ENCODE measurements at places on chromosomes 1 and 21. TPM values are rescaled to one million over a fixed set of nuclear protein-coding genes. Genes with fewer than 3 reads are reported as not detected.
A peak's percentile ranks its signal among the peaks of the same experiment; 100 is the strongest.

The SMG5 gene
- 36.7 TPM for total RNA-seq

The RORC gene
- 0.27 TPM for total RNA-seq

The GBP5 gene
- 1.4 TPM for total RNA-seq

The ITLN1 gene
- total RNA-seq: 0.66 TPM

The SLFNL1 gene
- total RNA-seq: 0.36 TPM

The LCE1D gene
- not detected for total RNA-seq

The KAZN gene
- total RNA-seq: 5.7 TPM

The FAM89A gene
- 9.9 TPM for total RNA-seq

The GSTM5 gene
- total RNA-seq: 3.2 TPM

The C21orf58 gene
- 1.5 TPM for total RNA-seq

The RSPO1 gene
- total RNA-seq: 0.71 TPM

The TLCD4 gene
- total RNA-seq: 12.1 TPM

The FCN3 gene
- total RNA-seq: 4.5 TPM

The TAF1A gene
- 3.6 TPM for total RNA-seq

The TRIM62 gene
- 3.9 TPM for total RNA-seq

The SELL gene
- total RNA-seq: 0.82 TPM

The TFF2 gene
- not detected for total RNA-seq

The DMBX1 gene
- not detected for total RNA-seq

The MTARC1 gene
- 11.2 TPM for total RNA-seq

The AKNAD1 gene
- total RNA-seq: not detected

DNA sequence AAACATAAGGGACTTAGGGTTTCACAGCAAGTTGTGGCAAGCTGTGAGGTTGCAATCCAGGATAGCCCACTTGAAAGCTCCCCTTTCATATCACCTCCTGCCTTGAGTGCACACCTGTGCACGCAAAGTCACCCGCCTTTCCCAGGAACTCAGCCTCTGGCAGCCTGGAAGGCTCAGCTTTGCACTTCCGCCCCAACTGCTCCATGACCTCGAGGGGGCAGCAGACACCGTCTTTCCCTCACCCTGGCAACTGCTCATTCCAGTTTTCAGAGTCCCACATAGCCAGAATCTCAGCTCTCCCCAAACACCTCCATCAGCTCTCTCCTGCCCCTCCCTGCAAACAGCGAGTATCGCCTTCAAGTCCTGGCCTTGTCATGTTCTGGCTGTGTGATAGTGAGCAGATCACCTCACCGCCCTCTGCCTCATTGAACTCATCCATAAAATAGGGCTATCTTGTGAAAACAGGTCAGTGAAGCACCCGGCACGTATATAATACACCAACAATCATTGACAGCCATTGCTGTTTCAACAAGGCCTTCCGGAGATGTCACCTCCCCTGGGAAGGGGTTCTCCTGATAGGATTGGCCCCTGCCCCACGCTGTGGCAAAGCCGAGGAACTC, 32.2 kb upstream of the EPB41 start:
- peak; percentile 93 for DNase-seq

DNA sequence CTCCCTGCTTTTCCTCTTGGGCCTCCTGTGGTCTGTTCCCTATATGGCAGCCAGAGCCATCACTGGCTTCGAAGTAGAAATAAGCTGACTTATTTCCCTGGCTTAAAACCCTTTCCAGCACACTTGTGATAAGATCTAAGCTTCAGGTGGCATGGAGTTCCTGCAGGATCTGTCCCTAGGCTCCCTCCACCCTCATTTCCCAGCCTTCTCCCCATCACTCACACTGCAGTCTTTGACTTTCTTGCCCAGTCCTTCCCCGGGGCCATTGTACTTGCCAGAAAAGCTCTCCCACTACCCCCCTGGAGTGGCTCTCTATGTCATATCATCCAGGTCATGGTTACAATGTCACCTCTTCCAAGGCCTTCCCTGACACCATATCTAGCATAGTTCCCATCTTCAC, 55.8 kb downstream of the KCNJ6 start:
- DNase-seq: no peak

DNA sequence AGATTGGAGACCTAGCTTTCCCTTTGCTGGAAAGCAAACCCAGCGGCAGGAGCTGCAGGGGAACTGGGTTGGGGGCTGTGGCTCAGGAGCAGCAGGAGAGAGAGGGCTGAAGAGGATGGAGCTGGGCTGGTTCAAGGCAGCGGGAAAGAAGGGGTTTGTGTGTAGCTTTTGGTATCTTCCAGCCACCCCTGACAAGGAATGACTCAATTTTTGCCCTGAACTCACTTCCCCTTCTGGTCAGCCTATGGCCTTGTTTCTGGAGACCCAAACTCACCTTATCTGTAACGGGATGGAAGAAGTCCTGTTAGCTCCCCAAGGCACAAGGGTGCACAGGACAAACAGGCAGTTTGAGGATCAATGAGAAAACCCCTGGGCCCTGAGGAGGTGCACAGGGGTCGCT, 13.1 kb downstream of the C1orf115 start:
- DNase-seq: no peak

GRCh38 chr1:158391099-158391498, 8.2 kb downstream of the OR10T2 start:
- no peak for DNase-seq

DNA sequence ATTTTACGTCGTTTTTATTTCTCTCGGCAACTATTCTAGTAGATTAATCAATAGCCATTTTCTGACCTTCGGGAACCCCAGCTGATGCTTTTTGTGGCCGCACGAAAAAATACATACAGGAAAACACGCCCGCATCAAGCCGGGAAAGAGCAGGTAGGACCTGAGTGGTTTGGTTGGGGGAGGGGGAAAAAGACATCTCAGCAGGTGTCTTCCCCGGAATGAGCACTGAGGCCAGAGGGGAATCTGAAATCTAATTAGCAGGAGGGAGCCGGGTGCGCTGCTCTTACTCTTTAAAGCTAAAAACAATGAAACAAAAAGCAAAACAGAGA, 618 bp upstream of the FOXD3 start:
- DNase-seq: no peak

DNA sequence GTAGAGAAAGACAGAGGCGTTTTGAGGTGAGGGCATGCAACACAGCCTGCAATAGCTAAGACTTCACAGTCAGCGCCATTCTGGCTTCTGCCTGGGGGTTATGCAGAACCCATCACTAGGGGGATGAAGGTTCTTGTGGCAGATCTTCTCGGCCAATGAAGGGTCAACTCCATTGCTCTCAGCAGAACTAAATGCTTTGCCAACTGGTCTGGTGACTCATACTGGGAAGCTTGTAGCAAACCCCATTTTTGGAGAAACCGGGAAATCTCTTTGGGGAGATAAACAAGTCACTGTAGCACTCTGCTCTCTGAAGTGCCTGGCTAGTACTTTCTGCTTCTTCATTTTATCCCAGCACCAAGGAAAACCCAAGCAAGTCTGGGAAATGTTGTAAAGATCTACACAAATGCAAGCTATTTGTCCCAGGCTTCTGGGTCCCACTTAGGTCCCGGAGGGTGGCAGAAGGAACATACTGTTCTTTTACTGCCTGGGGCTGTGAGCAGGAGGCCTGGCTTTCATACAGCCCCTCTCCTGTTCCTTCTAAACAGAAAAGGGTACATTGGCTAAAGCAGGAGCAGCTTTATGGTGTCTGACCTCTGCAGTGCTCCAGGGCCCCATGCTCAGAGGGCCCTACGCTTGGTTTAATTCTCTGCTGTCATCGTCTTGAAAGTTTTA, 28.8 kb downstream of the SHISA4 start:
- DNase-seq: peak; percentile 86

GRCh38 chr1:220290140-220290761, 18.0 kb upstream of the RAB3GAP2 start:
- DNase-seq: no peak

DNA sequence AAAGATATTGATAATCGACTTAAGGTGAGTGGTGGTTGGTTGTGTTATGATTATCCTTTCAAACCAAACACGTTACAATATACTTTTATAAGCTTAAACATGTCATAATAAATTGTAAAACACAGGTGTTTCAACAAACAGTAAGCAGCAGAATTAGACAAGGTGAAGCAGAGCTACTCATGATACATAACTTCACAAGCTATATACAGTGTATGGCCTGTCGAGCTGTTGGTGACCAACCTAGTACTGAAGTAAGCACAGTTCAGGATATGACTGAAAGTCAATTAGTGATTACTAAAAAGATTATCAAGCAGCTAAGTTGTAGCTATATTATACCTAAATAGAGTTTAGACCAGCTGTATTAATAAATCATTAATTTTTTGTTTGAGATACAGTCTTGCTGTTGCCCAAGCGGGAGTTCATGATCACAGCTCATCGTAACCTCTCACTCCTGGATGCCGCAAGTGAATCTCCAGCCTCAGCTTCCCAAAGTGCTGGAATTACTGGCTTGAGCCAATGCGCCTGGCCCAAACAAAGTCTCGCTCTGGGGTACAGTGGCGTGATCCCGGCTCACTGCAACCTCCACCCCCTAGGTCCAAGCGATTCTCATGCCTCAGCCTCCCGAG, 148.1 kb downstream of the EIF4G3 start:
- no peak for DNase-seq

DNA sequence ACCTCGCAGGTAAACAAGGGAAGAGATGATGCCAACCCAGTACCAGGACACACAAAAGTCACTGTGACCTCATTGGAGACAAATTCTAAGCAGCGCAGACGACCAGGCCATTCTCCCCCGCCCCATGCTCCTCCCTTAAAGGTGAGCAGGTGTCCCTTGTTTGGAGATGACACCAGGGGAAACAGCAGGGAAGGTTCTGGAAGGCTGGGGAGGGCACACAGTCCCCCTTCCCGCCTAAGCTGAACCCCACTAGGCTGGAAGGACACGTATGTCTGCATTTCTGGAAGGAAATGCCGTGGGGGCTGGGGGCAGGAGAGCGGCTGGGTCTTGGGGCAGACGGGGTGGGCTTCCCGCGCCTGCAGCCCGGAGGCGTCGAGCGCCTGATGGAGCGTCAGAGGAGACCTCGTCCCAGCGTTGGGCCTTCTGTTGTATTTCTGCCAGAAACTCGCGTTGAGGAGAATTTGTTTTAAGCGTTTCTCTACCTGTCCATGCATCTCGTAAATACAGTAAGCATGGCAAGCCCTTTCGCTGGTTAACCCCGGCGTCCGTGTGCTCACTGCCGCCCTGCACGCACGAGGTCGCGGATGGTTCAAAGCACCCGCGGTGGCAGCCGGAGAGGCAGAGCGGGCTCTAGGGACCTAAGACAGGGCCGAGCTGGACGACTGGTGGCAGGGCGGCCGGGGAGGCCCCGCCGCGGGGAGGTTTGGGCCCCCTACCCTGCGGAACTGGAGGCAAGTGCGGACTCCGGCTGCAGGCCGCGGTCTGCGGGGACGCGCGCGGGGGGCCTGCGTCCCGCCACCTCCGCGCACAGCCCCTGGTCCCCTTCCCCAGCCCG, 1.2 kb upstream of the LHX4 start:
- peak; percentile 56 for DNase-seq

GRCh38 chr1:99745684-99746083, 20.8 kb downstream of the FRRS1 start:
- no peak for DNase-seq

DNA sequence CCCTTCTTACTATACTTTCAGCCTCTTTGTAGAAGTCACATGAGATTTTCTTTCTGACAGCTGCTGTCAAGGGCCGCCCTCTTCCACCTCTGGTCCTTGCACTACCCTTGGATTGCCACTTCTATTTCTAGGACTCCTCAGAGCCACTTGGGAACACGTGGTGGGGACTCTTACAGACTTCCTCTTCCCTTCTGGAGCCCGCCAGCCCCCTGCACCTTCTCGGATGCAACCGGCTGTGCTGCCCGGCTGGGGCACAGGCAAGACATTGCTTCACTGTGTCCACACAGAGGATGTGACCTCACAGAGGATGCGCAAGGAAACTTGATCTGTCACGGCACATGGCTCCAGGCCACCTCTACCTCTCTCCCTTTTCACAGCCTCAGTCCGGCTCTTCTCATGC, 2.4 kb upstream of the IKBKE start:
- peak; percentile 83 for DNase-seq

GRCh38 chr1:200154069-200154767, 126.7 kb downstream of the NR5A2 start:
- no peak for DNase-seq

GRCh38 chr1:110872745-110873720, at the start of gene CD53:
Gene CD53 (plus strand): TSS chr1:110873148. CDS start chr1:110891409, 18,261 bp downstream.
- DNase-seq: no peak

- DNase-seq: no peak
These were observed 1.4 kb downstream of the RWDD2B start for GRCh38 chr21:29017639-29018237.

DNA sequence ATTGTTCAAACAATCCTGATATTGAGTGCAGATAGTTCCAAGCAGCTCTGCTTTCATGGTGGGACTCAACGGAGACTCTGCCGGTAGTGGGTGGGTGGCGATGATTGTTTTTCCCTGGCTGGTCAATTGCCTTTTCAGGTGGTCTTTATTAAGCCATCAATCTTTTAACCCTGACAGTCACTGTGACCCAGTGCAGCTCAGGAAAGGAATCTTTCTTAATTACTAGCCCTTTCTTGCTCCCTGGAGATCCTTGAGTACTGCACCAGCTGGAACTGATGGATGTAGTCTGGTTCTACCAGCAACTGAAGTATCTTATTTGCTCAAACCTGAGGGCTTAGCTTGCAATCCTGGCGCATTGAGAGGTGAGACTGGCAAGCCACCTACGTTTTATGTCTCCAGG, 196.4 kb downstream of the PLPP3 start:
- no peak for DNase-seq

GRCh38 chr1:36380143-36380619, 5.5 kb downstream of the STK40 start:
- no peak for DNase-seq

GRCh38 chr1:183842795-183843144, 37.9 kb downstream of the RGL1 start:
- DNase-seq: no peak

- no peak for DNase-seq
These were observed 47.8 kb downstream of the VCAM1 start for GRCh38 chr1:100767176-100767890.

DNA sequence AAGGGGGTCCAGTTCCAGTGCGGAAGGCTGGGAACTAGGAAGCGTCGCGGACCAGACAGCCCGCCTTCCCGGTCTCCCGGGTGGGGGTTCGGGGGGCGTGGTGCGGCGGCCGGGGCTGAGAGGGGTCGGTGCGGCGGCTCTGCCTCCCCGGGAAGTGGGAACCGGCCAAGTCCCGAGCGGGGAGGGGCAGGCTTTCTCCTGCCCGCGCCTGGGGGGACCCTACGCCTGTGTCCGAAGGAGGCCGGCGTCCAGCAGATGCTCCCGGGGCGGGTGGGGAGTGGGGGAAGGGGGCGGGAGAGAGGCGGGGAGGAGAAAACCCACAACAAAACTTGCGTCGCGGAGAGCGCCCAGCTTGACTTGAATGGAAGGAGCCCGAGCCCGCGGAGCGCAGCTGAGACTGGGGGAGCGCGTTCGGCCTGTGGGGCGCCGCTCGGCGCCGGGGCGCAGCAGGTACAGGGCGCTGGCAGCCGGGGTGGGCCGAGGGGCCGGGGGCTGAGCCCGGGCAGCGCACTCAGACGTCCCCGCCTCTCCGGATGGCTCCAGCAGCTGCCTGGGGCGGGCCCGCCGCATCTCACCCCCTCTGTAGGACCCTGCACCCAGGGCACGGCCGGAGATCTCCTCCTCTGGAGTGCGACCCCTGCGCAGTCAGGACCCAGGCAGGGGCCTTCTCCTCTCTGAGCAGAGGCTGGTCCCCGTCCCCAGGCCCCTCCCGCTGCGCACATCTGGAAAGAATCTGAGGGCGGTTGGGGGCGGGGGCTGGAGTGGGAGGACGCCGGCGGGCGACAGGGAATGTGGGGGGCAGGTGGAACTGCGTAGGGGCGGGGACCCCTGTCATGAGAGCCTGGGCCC, at the start of gene PODN:
PODN (plus strand) TSS at position 355 of the 849 bp plus-strand sequence. CDS start 7,643 bp downstream, outside the sequence.
- DNase-seq: peak; percentile 86

GRCh38 chr1:171345536-171345935, 31.6 kb downstream of the FMO4 start:
- no peak for DNase-seq

GRCh38 chr1:27374362-27375086, at the start of gene FCN3:
Gene FCN3 (minus strand): TSS chr1:27374824. CDS start chr1:27374818, 6 bp downstream.
- DNase-seq: no peak
